ENCODE measurements at places on chromosomes 5 and 9. TPM values are rescaled to one million over a fixed set of nuclear protein-coding genes. Genes with fewer than 3 reads are reported as not detected.

GRCh38 chr5:31221001-31221400 lies 27.5 kb downstream of the CDH6 start:
- DNase-seq, result no peak

The PCDHGA1 gene
- 4.8 TPM for total RNA-seq

- DNase-seq, result no peak
Measured at GRCh38 chr5:82364497-82364896, 86.3 kb upstream of the RPS23 start.

- no peak for DNase-seq
Measured at GRCh38 chr5:132486318-132487094, 4.1 kb downstream of the IRF1 start.

- DNase-seq, result no peak
Measured at GRCh38 chr9:99237356-99237755, 15.3 kb downstream of the SEC61B start.

DNA sequence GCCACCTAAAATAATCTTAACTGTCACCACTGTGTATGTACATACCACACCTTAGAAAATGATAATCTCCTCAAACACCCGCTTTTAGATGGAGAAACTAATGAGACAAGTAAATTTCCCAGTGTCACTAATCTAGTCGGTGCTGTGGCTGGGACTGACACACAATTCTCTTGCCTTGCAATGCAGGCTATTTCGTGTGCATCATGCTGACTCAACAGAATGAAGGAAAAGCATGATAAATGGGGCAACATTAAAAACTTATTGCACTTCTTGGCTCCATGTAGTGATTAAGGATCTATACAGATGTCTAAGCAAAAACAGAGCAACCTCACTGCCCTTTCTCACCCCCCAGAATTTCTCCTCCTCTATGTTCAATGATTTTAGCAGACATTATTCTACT lies 677.9 kb downstream of the DTWD2 start:
- DNase-seq, result no peak

DNA sequence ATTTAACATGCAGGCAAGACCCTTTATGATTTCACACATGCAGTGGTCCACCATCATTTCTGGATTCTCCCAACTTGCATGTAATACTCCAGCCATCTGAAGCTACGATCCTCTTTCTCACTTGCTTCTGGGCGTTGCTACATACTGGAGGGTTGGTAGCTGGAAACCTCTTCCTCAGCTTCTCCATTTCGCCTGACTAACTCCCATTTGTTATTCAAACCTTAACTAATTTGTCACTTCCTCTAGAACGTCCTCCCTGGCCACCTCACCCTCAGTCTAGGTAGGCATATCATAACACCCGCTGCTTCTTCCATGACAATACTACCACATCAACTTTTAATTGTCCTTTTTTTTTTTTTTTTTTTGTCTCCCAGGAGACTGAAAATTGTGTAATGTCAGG lies 72.6 kb upstream of the EQTN start:
- DNase-seq, result no peak
